ENCODE measurements at places on chromosomes 3 and 15.

GRCh38 chr15:45732662-45733061 is 97.8 kb downstream of the SQOR start:
- no peak for DNase-seq

DNA sequence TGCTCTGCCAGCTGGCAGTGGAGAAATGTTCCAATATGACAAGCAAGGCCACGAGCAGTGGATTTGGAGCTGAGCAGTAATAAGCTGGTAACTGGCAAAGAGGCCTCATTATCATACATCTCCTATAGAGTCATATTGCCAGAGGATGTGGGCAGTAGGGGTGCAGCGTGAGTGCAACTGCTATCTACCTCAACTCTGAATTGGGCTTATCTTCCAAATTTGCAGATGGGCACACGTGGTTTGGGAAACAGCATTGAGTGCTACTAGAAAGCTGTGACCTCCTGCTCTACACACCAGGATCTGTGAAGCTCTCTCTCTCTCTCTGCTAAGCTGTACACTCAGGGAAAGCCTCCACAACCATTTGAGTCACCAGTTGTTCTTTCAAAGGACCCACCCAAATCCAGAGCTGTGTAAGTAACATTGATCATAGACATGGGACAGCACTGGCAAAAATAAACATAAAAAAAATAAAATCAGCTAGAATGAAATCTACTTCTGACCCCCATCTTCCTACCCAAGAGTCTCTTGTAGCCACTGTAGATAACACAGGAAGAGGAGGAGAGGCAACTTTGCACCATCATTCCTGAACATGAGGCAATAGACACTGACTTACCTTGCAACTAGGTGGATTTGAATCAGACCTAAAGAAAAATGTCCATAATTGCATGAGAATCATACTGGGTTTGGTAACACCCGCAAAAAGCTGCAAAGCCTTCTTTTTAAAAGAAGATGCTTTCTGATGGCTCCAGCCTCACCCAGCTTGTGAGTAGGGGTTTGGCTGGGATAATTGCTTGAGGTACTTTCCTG is 82.9 kb upstream of the THBS1 start:
- no peak for DNase-seq

DNA sequence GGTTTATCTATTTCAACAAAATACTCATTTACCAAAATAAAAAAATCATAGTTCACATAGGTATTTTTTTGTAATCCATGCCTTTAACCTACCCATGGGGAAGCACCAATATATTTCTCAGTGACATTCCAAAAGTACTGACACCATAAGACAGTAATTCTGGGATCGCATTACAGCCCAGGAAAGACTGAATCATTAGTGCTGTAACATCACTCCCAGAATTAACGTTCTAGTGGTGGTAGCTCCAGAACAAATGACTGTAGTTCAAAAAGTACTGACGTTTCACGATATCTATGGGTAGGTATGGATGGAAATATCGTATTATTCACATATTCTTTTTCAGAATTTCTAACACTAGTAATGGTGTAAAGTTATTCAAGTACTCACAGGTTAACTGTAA is 54.3 kb upstream of the NEK10 start:
- DNase-seq, result no peak

DNA sequence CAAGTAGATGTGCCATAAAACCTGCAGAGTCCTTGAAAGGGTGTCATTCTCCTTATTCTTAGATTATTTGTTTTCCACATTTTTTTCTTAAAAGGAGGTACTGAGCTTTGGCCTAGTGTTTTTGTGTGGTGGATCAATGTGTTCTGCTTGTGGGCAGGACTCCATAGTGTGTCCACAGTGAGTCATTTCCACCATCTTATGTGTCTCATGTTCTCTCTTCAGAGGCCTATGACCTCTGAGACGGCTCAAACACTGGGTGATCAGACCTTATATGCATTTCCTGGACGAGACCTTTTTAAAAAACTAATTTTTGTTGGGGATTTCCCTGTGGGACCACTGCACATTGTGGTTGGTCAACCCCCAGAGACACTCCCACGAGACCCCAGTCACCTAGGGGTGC is 93.4 kb downstream of the CHCHD4 start:
- DNase-seq, result no peak

- DNase-seq, result no peak
Measured at GRCh38 chr3:71723452-71724170, 1.6 kb downstream of the EIF4E3 start.

Data from stimulated activated CD4-positive, alpha-beta T cell treated with anti-CD3 and anti-CD28 coated beads, Interleukin-1b, Interleukin-23, amount 100 ng/mL, for 24 hours (primary cell).